ENCODE measurements at places on chromosomes 6 and 20.

- peak; percentile 20 for DNase-seq
These were observed 147.9 kb downstream of the SOX4 start for GRCh38 chr6:21741221-21742109.

DNA sequence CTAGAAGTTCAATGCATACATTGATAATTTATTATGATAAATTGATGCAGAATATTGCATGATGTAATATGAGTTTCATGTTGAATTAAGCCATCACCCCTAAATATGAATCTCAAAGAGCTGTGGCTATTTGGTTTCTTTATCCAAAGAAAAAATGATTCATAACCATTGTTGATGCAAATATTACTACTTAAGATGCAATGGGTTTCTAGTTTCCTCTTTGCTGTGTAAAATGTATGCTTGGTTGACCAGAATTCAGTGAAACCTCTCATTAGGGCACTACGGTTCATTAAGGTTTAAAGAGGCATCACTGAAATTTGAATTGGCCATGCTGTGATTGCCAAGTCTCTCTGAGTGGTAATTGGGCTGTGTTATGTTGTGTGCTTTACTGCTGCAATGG is 492.5 kb upstream of the FLRT3 start:
- DNase-seq, result no peak

- peak; percentile 69 for DNase-seq
These were observed 79.1 kb downstream of the ELOVL4 start for GRCh38 chr6:79868098-79868722.

- no peak for DNase-seq
These were observed 109.7 kb downstream of the FAM120B start for GRCh38 chr6:170416303-170416702.

DNA sequence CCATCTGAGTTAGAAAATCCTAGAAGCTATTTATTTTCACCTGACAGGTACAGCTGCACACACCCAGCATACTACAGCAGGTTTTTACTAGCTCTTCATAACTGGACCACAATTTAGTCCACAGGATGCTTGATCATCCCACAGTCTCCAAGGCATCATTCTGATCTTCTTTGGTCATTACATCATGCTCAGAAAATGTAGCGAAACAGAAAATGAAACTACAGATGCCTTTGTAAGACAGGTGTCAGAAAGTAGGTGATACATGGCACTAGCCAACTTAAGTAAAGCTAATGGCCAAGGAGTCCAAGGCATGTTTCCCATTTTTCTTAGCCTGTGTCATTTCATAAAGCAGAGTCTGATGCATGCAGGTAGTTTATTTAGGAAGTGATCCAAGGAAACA is 102.3 kb downstream of the HTR1B start:
- DNase-seq, result peak; percentile 9

- DNase-seq, result peak; percentile 24
These were observed 609 bp downstream of the OGFRL1 start for GRCh38 chr6:71289039-71289801.

DNA sequence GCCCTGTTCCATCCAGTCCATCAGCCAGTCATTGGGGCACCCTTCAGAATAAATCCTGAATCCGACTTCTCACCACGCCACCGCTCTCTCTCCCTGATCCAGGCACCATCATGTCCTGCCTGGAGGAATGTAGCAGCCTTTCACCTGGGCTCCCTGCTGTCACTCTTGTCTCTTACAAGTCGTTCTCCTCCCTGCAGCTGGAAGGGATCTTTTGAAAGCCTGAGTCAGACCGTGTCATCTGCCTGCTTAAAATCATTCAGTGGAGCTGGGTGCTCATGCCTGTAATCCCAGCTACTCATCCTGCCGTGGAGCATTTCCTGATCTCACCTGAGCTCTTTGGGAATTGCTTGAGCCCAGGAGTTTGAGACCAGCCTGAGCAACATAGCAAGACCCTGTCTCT is 19.2 kb upstream of the KCNG1 start:
- no peak for DNase-seq

DNA sequence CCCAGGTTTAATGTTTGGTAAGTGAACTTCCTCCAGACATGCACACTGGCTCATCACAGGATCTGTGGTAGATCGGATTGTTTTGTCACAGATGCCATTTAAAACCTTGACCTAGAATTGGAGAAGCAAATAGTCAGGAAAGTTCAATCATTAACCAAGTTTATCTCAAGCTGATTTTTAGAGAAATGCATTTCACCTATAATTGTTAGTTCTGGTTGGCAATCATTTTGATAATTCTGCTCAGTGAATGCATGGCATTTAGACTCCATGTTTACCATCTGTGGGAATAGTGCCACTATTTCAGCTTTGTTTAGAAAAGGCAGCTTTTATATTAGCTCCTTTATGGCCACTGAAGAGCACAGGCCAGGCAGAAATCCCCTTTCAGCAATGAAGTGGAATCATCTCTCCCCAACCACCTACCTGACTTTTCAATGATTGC is 73.9 kb upstream of the IPCEF1 start:
- no peak for DNase-seq

DNA sequence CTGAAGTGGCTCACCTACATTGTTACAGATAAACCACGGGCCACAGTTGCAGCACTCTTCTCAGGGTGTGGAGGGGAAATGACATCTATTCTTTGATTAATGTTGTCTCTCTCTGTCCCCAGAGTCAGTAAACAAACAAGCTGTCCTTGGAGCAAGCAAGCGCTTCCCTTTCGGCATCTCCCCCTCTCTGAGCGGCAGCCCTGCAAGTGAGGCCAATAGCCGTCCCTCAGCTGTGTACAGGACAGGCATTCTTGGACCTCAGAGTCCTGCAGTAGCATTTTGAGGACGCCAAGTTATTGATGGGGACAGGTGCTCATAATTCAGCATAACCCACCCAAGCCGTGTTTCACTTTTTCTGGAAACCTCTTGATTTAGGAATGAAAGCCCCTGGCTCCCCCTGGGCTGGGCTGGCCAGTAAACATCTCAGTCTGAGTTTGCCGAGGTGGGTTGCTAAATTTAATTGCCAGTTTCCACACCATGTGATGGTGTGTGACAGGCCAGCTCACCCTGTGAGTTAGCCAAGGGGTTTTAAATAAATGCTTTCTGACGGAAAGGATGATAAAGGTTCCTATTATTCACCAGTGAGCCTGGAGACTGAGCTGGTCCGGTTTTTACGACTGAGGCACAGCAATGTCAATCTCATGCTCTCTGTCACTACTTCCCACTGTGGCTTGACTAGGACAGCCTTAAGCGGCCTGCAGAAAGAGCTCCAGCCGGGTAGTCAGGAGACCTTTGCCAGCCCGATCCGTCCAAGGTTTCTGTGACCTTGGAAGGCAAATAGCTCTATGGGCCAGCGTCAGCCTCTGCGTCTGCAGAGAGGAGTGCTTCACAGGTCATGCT is 214.8 kb upstream of the RREB1 start:
- no peak for DNase-seq

- DNase-seq, result no peak
These were observed 38.9 kb upstream of the SAYSD1 start for GRCh38 chr6:39153766-39154397.

GRCh38 chr20:48682529-48683363 is 145.1 kb downstream of the PREX1 start:
- DNase-seq, result peak; percentile 84

- DNase-seq, result no peak
These were observed 52.8 kb downstream of the SNRNP48 start for GRCh38 chr6:7642791-7643190.

Data from lung microvascular endothelial cell (primary cell).